Gastroesophageal sphincter (tissue), 4 donors: ENCODE measurements at places on chromosomes 6 and 20. TPM values are rescaled to one million over a fixed set of nuclear protein-coding genes. Genes with fewer than 3 reads are reported as not detected.
A peak's percentile ranks its signal among the peaks of the same experiment; 100 is the strongest.

RAB44 gene
- total RNA-seq = not detected

ECT2L gene
- not detected for total RNA-seq

GUCA1A gene
- total RNA-seq = not detected

PRL gene
- not detected for total RNA-seq

LCA5 gene
- 10.1 TPM for total RNA-seq

PDE10A gene
- total RNA-seq = 12.1 TPM

OSTM1 gene
- 44.6 TPM for total RNA-seq

ARMC12 gene
- total RNA-seq = not detected

GRCh38 chr20:33099843-33100538, 20.5 kb downstream of the BPIFB4 start:
- no peak for ATAC-seq

DNA sequence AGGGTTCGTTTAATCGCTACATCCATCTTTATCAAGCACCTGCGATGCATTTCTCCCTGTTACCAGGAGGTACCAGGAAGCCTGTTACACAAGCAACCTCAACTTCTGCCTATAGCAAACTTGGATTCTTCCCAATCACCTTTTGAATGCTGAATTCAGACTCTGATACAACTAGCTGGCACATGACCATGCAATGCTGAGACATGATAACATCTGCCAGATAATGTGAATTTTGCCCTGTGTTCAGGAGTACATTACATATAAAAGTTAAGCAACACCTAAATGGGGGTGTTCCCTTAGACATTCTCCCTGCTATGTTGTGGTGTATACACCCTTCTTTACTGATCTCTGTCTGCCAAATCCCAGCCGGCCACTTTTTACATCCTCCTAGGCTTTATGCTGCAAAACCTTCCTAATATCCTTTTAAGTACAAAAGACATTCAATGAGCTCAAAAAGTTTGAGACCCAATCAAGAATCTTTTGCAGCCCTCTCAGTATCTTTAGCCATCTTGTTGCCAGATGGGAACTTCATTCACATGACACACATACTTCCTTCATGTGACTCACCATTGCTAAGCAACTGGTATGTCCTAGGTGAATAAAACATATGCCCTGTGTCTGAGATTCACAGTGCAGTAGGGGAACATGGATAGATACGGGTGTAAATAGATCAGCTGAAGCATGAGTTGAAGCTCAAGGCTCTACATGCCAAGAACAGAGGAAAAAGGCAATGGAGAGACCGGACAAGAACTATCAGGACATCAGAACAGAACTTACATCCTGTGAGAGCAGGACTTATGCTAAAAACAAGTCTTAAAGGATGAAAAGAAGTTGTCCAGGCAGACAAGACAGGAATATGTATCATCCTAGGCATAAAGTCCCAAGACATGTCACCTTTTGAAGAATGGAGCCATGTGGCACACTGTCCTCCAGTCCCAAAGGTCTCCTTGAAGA, 84.3 kb downstream of the ZHX3 start:
- peak; percentile 67 for ATAC-seq

DNA sequence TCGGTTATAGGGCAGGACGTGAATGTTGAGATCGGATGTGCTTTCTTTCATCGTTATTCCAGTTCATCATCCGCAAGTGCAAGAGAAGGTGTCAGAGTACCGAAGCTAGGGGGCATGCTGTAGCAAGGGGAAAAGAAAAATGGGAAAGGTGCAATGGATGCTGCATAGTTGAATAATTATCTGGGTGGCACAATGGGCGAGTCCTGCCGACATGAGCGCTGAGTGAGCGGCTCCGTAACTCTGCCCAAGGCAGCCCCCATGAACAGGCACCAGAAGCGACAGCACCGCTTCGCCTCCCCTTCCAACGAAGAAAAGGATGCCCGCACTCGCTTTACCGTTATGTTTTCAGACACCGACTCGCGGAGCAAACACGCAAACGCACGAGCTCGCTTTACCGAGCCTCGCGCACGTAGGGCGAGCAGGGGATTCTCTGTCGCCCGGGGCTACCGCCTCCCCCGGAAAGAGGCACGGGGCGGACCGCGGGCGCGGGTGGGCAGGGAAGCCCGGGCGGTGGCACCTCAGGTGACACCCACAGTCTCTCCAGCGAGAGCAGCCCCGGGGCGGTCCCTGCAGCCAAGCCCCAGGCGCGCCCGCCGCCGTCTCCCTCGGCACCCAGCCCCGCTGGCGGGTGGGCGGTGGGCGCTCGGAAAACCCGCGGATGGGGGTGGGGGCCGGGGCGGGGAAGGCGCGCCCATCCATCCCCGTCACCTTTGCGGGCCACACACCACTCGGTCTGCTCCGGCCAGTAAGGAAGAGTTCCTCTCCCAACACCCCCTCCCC, 654 bp downstream of the WASF1 start:
- ATAC-seq = peak; percentile 23

- ATAC-seq = no peak
Measured at GRCh38 chr6:137867685-137868509, 838 bp downstream of the TNFAIP3 start.

DNA sequence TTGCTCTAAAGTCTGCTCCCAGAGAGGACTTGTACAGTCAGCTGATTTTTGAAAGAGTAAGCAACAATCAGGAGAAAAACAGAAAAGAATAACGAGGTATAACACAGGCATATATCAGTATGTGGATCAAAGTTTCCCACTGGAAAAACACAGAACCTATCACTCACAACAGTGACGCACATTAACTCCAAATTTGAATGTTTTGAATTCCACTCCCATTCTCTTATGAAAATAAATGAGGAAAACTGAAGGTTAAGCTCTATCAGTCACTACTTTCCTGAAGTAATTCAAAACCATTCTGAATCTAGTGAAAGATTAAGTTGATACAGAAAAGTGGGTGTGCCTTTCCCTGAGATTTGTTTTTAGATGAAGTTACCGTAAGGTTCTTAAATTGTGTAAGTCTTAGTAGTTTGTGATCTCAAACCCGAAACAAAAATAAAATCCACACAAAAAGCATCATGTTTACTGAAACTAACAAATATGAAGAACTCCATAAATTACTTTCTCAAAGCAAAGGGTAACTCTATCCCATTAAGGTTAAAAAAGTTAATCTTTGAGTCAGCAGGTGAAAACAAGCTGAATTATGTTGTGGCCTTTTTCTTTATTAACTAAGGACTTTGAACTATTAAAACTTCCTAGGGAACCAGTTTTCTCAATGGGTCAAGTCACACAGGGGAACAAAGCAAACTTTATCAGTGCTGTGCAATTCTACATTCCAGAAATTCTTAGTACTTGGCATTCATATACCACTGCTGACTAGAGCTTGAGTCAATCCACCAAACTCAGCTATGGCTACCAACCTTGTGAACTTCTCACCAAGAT, 115.7 kb downstream of the OGFRL1 start:
- peak; percentile 42 for ATAC-seq

DNA sequence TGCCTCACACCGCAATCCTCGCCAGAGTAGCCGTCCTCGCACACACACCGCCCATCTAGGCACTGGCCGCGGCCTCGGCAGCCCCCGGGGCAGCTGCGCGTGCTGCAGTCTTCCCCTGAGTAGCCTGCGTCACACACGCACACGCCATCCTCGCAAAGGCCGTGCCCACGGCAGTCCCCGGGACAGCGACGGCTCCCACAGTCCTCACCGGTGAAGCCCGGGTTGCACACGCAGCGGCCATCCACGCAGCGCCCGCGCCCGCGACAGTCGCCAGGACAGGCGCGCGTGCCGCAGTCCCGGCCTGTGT, 13.1 kb downstream of the TNXB start:
- ATAC-seq = no peak

GRCh38 chr6:86871681-86872080, 65.6 kb upstream of the HTR1E start:
- ATAC-seq = no peak

DNA sequence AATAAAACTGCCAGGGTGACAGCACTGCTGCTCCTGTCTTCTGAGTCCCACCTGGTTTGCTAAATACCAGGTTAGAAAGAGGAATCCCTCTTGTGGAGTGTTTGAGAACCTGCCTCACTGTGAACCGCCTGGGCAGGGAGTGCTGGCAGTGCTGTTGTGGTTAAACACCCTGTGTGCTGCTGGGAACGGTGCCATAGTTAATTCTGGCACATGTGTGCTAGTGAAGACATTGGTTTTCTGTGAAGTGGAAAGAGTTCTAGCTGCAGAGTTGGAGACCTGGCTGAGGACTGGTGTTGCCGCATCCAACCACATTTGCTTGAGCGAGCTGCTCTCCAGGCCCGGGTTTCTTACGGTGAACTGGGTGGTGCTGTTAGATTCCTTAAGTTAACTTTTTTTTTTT, 72.7 kb downstream of the IGF2R start:
- peak; percentile 17 for ATAC-seq

DNA sequence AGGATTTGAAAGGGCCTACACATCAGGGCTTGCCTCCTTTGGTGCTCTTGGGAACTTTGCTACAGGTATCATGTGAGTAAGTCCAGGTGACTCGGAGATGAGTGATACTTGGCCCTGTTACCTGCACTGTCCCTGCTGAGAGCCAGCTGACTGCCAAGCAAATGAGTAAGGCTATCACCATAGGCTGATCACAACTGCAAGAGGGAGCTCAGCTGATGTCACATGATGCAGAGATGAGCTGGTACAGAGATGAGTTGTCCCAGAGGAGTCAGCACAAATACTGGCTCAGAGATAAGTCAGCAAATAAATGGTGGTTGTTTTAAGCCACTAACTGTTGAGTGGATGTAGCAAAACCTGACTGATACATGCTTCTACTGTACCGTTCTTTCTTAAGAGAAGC, 41.4 kb downstream of the LAMP5 start:
- no peak for ATAC-seq

DNA sequence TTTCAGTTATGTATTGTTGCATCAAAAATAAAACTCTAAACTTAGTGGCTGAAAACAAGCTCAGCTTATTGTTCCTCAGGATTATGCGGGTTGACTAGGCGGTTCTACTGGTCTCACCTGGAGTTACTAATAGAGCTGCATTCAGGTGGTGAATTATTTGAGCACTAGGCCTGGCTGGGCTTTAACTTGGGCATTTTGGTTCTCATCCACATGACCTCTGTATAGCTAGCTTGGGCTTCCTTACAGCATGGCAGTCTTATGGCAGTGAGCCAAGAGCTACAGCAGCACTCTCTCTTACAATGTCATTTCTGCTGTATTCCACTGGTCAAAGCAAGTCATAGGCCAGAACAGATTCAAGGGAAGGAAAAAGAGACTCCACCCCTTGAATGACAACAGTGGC, 1.6 kb downstream of the PGBD1 start:
- ATAC-seq = no peak

- ATAC-seq = no peak
Measured at GRCh38 chr20:62624325-62624690, 18.0 kb upstream of the SLCO4A1 start.

- no peak for ATAC-seq
Measured at GRCh38 chr20:36895036-36895435, 19.1 kb downstream of the TLDC2 start.

- ATAC-seq = no peak
Measured at GRCh38 chr6:164563924-164564323, 745.5 kb downstream of the C6orf118 start.

- no peak for ATAC-seq
Measured at GRCh38 chr6:84581494-84582259, 182.7 kb downstream of the TBX18 start.

GRCh38 chr6:109000289-109000688, 94.4 kb downstream of the SESN1 start:
- ATAC-seq = no peak

GRCh38 chr6:169530752-169531123, 171.1 kb downstream of the WDR27 start:
- ATAC-seq = no peak

DNA sequence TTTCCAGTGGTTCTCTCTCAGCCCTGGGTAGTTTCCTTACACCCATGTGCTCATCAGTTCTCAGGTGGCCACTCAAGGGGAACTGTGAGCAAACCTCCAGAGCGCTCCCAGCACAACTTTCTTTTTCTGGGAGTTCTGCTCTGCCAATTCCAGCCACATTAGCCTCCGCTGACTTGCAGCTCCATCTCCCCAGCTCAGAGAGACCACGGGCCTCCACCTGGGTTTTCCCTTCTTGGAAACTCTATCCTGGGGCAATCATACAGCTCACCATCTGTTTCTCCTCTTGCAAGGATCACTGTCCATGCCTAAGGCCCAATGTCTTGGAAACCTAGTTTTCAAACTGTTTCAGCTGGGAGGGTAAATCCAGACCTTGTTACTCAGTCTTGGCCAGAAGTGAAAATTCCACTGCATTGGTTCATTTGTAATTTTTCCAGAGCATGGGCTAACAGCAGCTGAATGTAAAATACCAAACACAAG, 129.9 kb downstream of the EYA2 start:
- no peak for ATAC-seq

GRCh38 chr6:140847262-140847645, 1285.5 kb upstream of the GJE1 start:
- ATAC-seq = no peak

- ATAC-seq = no peak
Measured at GRCh38 chr6:96465321-96465903, 56.2 kb upstream of the UFL1 start.

GRCh38 chr6:160349814-160350350, 1.7 kb downstream of the SLC22A3 start:
- ATAC-seq = no peak

DNA sequence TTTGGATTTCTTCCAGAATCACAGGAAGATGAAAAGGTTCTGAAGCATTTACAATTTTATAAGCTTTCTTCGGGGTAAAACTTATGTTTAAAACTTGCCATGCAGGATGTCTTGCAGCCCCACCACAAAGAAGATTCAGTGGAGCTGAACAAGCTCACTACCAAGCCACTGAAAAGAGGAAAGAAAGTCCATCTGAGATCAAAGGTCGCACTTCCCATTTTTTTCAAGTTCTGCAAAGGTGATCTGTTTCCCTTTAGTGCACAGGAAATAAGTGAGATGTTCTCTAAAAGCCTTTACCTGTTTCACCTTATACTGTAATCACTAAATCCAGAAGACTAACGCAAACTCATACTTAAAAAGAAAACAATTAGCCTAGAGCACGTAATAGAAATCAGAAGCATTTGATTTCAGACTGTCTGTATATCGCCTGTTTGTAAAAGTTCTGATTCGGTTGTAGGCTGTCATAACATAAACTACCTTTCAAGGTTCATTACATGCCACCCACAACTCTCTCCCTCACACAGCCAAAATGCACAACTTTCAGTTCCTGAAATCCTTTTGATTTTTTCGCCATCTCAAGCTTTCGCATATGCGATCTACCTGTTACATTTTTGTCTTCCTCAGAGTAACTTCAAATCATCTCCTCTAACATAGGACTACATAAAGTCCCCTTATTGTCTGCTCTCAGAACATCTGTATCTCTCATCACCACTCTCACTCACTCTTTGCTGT, 1.8 kb downstream of the ECHDC1 start:
- no peak for ATAC-seq
